Adrenal gland (tissue), 19 donors: ENCODE measurements at places on chromosomes 3 and 15. TPM values are rescaled to one million over a fixed set of nuclear protein-coding genes. Genes with fewer than 3 reads are reported as not detected.

ERC2 gene
- 1.5 TPM for total RNA-seq

STAC gene
- total RNA-seq = 12.0 TPM

FRMD4B gene
- total RNA-seq = 20.1 TPM

SLC6A11 gene
- 0.06 TPM for total RNA-seq

PDHB gene
- total RNA-seq = 264 TPM

FOXB1 gene
- not detected for total RNA-seq

FBXW12 gene
- total RNA-seq = not detected

PTH1R gene
- total RNA-seq = 13.3 TPM

IGDCC3 gene
- total RNA-seq = not detected

PRR20G gene
- not detected for total RNA-seq

ROPN1 gene
- total RNA-seq = not detected

ALDH1L1 gene
- total RNA-seq = 83.5 TPM

KLHL40 gene
- not detected for total RNA-seq

NPRL2 gene
- total RNA-seq = 31.2 TPM

HES1 gene
- 52.6 TPM for total RNA-seq

ROBO1 gene
- 43.0 TPM for total RNA-seq

ZNF502 gene
- total RNA-seq = 10.2 TPM

ADCY5 gene
- 3.5 TPM for total RNA-seq

SRP14 gene
- 689 TPM for total RNA-seq

CHRNA3 gene
- total RNA-seq = 3.2 TPM

CAMK2N2 gene
- not detected for total RNA-seq

HYAL3 gene
- total RNA-seq = 3.8 TPM

SLC49A4 gene
- total RNA-seq = 17.9 TPM

CFAP92 gene
- 0.83 TPM for total RNA-seq

ANKUB1 gene
- total RNA-seq = not detected

DUOX2 gene
- 0.22 TPM for total RNA-seq

LNP1 gene
- total RNA-seq = 0.98 TPM

KLHDC8B gene
- 201 TPM for total RNA-seq

P2RY14 gene
- 2.4 TPM for total RNA-seq

FAN1 gene
- total RNA-seq = 18.1 TPM

XXYLT1 gene
- total RNA-seq = 13.9 TPM

SHC4 gene
- 0.52 TPM for total RNA-seq

P2RY1 gene
- 3.1 TPM for total RNA-seq

CNTN4 gene
- total RNA-seq = 1.7 TPM

QTRT2 gene
- 32.2 TPM for total RNA-seq

TRIM69 gene
- 30.9 TPM for total RNA-seq

GREM1 gene
- total RNA-seq = 0.94 TPM

PRRT3 gene
- 5.0 TPM for total RNA-seq

CAMP gene
- total RNA-seq = not detected

SNTN gene
- not detected for total RNA-seq
